Immature natural killer cell (primary cell): ENCODE measurements at places on chromosomes 1 and 21. TPM values are rescaled to one million over a fixed set of nuclear protein-coding genes. Genes with fewer than 3 reads are reported as not detected.
A peak's percentile ranks its signal among the peaks of the same experiment; 100 is the strongest.

DNA sequence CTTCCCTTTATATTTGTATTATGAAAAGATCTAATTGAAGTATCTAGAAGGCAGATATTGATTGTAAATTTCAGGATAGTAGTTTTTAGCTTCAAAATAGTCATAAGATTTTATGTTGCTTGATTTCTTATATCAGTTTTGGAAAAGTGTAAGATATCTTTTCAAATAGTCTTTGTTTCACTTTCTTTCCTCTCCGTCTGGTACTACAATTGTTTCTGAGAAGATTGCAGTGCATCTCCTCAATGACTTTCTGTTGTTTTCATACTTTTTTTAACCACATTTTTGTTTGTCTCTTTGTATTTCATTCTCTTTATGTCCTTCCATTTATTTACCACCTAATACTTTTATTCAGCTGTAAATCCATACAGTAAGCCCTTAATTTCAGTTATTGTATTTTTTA is 964.6 kb upstream of the B3GALT2 start:
- no peak for DNase-seq

- DNase-seq, result no peak
Measured at GRCh38 chr1:230858918-230859729, 9.2 kb downstream of the C1orf198 start.

GRCh38 chr1:231563247-231563646 is 34.8 kb downstream of the TSNAX start:
- no peak for DNase-seq

DNA sequence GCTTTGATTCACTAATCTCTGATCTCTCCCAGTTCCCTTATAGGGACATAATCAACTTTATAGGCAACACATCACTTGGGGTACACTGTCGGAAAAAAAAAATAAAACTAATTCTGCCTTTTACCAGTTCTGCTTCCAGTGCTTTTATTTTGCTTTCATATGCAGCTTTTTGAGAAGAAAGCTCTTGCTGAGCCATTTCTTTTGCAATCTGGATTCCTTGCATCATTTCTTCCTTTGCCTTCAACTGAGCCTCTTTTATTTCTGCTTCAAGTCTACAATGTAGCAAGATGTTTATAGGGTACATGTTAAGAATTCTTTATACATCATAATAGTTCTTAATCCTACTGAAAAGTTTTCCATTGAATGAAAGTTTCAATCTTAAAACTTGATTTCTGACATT is 30.6 kb downstream of the KIF14 start:
- DNase-seq, result no peak

GRCh38 chr1:209505044-209505443 is 78.5 kb upstream of the CAMK1G start:
- DNase-seq, result no peak

- DNase-seq, result no peak
Measured at GRCh38 chr1:154419620-154420571, 14.8 kb downstream of the IL6R start.

DNA sequence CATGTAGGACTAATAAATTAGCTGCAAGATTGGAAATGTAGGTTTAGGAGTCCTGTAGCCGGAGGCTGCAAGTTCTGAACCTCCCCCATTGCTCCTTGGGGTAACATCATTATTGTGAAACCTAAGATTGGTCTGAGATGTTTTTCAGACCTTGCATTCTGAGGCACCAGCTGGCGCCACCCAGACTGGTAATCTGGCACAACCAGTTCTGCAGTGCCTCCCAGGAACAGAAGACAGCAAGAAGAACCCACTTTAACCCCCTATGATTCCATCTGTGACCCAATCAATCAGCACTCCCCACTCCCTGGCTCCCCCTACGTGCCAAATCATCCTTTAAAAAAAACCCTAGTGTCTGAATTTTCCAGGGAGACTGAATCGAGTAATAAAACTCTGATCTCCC is 11.6 kb upstream of the DNAJC6 start:
- DNase-seq, result no peak

DNA sequence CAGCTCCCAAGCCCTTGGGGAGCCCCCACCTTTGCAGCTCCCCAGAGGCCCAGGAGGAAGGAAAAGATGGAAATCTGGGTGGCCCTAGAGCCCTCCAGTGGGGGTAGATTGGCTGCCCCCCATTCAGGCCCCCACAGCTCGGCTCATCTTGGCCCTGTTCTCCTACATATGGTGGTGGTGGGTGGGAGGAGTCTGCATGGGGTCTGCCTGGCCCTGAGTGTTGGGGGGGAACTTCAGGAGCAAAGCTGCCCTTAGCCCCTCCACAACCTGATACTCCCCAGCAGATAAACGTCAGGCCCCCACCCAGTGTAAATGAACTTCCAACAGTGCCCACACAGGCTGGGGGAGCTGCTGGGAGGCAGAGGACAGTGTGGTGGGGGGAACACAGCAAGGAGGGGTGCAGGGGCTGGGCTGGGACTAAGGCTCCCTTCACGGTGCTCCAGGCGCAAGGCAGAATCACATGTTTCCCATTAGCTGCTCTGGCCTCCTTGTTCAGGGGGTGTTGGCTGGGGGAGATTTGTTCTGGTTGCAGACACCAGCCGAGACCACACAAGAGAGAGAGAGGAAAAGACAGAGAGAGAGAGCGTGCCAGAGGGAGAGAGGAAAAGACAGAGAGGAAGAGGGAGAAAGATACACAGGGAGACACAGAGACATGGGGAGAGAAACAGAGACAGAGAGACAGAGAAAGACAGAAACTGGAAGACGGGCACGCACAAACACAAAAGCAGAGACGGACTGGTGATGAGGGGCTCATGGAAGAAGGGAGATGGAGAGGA is 42.6 kb downstream of the AHDC1 start:
- no peak for DNase-seq

- DNase-seq, result no peak
Measured at GRCh38 chr1:181326348-181326747, 157.0 kb upstream of the CACNA1E start.

- no peak for DNase-seq
Measured at GRCh38 chr1:111756124-111756513, 418 bp downstream of the DDX20 start.

DNA sequence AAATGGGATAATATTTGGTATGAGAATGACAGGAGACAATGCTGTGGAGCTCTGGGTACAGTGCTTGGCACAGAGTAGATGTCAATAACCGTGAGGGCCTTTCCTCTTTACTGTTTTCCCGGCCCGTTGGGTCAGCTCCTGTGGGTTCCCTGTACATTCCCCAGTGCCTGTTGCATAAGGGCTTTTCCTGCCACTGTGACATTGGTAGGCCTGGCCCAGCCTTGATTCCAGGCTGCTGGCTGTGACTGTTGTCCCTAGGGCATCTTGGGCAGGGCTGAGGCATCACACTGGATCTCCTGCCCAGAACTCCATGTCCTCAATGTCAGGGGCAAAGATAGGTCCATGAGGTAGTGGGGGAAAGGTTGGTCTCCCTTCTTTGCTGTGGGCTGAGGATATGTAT is 25.8 kb upstream of the MYCL start:
- no peak for DNase-seq

GRCh38 chr21:25441835-25442234 is 165.4 kb downstream of the MRPL39 start:
- no peak for DNase-seq

DNA sequence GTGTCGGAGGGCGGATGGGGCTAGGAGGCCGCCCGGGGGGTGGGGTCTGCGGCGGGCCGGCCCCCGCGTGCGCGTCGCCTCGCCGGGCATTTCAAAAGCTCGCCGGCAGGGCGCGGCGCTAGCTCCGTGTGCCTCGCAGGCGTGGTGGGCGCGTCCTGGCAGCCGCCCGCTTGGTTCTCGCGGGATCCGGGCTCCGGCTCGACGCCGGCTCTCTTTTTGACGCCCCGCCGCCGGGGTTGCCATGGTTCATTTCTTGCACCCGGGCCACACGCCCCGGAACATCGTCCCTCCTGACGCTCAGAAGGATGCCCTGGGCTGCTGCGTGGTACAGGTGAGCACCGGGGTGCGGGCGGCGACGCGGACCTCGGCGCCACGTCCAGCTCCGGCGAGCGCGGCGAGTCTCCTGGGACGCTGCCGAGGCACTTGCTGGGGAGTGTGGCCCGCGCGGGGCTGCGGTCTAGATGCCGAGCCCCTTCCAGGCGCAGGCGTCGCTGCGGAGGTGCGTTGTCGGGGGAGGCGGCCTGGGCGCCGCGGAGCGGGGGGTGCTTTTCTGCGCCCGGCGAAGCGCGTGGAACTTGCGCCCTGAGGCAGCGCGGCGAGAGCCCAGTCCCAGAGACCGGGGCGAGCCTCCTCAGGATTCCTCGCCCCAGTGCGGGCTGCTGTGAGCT is at the start of gene ZYG11A:
Gene ZYG11A, plus strand, starts transcription at position 118 of the 668 bp plus-strand sequence. Its CDS starts 124 bp downstream, at position 242.
- peak; percentile 72 for DNase-seq

- no peak for DNase-seq
Measured at GRCh38 chr1:46153732-46154131, 21.2 kb upstream of the TSPAN1 start.

- no peak for DNase-seq
Measured at GRCh38 chr1:64535938-64536835, 66.3 kb downstream of the CACHD1 start.

- DNase-seq, result peak; percentile 48
Measured at GRCh38 chr21:44792702-44793591, 8.7 kb downstream of the UBE2G2 start.

Gene ZFP69B
- polyA plus RNA-seq, result 1.3 TPM

Gene SLFNL1
- polyA plus RNA-seq, result 0.32 TPM
